NCI-H345 (cell line): ENCODE measurements at places on chromosomes 2 and 18.

- DNase-seq: no peak
These were observed 68.3 kb upstream of the PGAP1 start for GRCh38 chr2:196994764-196995163.

DNA sequence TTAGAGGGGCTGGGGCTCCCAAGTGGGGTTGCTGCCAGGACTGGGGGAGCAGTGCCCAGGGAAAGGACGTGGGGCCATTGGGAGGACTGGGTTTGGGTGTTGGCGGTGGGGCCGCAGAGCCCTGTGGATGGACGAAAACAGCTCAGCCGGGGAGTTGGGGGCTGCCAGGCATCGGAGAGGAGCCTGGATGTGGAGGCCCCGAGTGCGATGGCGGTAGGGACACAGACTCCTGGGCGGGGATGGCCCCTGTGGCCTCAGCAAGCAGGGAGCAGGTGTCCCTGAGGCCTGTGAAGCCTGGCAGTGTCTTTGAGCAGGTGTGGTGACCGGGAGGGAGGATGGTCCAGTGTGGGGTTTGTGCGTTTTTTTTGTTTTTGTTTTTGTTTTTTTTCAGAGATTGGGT is 13.3 kb downstream of the CTDP1 start:
- DNase-seq: no peak

GRCh38 chr2:222931659-222932058 is 70.8 kb downstream of the ACSL3 start:
- no peak for DNase-seq

DNA sequence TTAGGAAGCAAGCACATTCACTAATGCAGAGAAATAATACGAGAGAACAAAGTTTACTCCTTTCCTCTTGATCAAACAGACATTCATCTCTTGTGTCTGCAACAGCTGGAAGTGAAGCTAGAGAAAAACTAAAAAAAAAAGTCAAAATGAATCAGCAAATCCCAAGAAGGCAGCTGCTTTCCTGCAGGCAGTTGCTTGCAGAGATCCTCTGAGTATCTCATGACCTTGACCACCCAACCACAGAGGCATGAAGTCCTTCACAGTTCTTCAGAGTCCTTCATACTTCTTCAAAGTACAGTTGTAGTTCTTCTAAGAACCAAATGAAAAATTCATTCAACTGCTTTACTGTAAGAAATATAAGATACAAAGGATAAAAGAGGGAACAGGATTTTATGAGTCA is 97.2 kb upstream of the ACVR1C start:
- DNase-seq: no peak

DNA sequence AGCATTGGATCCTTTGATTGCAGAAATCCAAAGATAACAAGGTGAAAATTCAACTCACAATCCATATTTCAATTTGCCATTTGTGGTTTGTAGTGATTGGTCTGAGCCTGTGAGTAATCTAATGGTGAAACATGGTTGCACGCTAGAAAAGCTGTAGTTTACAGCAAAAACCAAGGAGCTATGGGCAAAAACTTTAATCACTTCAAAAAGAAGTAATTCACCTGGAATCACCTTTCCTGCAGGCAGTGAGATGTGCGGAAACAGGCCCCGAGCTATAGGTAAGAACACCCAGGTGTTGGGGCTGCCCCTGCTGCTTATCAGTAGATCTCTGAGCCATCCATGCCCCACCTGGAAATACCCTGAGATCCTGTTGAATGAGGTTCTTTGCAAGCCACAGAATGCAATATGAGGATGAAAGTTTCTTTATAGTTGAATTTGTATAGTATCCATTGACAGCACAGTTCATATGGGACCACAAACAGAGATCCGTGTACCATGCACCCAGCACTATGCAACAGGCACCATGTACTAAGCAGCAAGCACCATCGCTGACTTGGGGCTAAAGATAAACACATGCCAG is 208.2 kb downstream of the SPP2 start:
- no peak for DNase-seq

DNA sequence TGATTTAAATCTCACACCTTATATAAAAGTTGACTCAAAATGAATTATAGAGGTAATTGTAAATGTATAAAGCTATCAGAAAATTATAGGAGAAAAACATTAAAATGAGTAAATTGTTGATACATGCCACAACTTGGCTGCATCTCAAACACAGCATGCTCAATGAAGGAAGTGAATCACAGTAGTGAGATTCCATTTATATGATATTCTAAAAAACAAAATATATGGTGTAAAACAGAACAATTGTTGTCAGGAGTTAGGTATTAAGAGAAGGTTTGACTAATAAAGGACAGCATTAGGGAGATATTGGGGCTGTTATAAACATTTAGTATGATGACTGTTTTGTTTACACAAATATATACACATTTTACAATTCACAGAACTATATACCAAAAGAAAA is 356.6 kb upstream of the CELF4 start:
- no peak for DNase-seq

DNA sequence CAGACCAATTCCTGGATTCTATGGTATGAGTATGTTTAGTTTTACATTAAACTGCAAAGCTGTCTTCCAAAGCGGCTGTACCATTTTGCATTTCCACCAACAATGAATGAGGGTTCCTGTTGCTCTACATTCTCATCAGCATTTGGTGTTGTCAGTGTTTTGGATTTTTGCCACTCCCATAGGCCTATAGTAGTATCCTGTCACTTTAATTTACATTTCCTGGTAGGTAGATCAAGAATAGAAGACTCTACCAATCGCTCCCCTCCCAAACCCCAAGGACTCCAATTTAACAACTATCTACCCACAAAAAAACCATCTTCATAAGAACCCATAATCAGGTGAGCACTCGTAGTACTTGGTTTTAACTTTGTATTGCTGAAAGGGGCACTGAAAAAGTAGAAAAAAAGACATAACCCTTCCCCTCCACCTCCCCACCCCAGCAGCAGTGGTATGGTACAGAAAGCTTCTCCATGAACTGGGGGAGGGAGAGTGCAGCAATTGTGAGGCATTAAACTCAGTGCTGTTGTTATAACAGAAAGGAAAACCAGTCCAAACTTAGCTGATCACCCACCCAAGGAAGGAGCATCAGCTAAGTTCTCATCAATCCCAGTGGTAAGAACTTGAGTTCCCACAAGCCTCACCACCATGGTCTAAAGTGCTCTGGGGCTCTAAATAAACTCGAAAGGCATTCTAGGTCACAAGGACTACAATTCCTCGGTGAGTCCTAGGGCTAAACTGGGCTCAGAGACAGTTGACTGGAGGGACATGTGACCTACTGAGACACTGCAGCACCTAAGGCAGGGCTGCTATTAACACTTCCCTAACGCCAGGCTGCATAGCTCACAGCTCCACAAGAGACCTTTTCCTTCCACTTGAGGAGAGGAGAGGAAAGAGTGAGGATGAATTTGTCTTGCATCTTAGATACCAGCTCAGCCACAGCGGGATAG is 35.5 kb upstream of the CYTIP start:
- DNase-seq: no peak

DNA sequence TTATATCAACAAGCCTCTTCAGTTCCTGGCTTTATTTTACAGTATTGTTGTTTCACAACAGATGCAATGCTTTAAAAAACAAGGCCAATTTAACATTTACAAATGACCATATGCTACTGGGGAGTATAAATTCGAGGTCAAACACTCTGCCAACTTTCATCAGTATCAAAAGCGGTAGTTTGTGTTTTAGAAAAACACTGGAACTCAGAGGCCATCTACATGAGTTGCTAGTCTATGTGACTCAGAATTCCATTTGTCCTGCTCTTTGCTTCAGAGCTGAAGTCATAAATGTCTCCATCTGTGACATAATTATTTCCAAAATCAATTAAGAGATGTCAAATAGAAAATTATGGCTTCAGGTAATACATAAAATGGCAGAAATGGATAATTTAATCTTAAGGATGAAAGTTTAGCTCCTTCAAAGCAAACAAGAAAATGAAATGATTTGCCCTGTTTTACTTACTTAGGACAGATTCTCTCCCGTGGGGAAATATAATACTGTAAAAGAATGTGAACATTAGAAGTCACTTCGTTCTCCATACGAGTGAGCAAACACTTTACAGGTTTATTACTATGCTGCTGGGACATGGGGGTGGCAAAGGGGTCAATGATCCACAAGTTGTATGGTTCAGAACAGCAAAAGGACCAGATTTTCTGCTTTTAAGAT is 3.7 kb downstream of the MEX3C start:
- no peak for DNase-seq

DNA sequence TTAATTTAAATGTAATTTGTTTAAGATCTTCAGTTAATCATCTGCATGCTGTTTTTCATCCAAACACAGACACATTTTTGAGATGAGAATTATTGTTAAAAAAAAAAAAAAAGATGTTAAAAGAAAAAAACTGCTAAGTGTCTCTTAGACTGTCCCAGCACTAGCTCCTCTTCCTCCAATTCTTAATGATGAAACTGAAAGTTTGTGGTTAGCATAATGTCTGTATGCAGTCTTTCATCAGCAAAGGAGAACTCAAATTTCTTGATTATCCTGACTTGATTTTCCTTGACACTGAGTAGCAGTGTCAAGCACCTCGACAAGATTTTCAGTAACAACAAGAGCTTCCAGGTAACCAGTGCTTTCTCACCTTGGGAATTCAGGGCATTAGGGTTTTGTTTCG is 274.4 kb downstream of the LRRTM1 start:
- DNase-seq: no peak

DNA sequence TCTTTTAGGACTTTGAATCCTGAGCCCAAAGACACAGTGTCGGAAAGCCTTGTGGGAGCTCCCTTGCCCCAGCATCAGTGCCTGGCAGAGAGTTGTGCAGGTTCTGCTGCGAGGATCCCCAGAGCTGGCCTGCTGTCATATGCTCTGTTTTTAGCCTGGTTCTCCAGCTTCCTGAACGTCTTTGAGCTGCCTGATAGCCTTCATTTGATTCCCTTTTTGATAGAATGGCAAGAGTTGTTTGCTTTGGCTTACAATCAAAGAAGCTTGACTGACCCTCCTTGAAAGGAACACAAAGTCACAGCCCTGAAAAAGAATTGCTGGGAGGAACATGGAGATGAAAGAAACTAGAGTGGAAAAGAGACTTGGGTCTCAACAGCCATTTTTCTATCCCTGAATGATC is 95.4 kb downstream of the C1QL2 start:
- no peak for DNase-seq

DNA sequence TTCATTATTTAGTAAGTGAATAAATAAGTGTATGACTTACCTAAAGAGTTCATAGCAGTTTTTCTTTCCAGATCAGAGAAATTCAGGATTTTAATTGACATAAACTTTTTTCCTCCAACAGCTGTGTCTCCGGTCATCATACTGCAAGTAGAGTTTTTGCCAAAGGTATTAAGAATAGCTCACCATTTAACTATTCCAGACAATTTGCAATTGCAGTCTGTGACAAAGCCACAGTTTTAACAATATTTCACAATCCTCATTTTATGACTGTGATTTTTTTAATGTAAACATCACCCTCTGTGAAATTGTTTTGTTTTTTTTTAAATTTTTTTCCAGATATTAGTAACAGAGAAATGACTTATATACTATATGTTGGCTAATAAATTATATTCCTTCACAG is 199.1 kb downstream of the TRIB2 start:
- DNase-seq: no peak

GRCh38 chr18:61954096-61954746 is 61.4 kb upstream of the RNF152 start:
- no peak for DNase-seq

DNA sequence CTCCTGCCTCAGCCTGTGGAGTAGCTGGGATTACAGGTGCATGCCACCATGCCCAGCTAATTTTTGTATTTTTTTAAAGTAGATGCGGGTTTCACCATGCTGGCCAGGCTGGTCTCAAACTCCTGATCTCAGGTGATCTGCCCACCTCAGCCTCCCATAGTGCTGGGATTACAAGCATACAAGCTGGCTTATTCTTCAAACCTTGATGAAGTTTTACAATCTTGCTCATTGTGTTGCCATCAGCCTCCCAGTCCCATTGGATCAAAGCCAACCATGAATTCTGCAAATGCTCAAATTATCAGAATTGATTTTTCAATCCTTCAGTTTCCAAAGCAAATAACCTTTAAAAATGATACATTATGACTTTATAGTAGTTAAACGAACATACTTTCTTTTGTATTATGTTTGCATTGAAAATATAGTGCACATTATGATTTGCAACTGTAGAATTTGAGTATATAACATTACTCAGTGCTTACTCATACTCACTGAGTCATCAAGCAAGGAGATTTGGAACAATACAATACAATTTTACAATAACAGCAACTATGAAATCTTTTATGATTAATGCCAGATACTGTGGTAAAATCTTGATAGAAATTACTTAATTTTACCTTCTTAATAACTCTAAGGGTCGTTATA is 1491.9 kb upstream of the CELF4 start:
- no peak for DNase-seq

GRCh38 chr2:66854298-66854697 is 419.4 kb downstream of the MEIS1 start:
- DNase-seq: no peak

GRCh38 chr2:46690825-46691224 is 211.5 kb downstream of the TMEM247 start:
- DNase-seq: no peak

GRCh38 chr18:12030670-12031069 is 49.4 kb downstream of the IMPA2 start:
- DNase-seq: no peak

- DNase-seq: no peak
These were observed 15.3 kb upstream of the PPP4R1 start for GRCh38 chr18:9629709-9630108.

- no peak for DNase-seq
These were observed 176.7 kb downstream of the NRP2 start for GRCh38 chr2:205858881-205859441.

DNA sequence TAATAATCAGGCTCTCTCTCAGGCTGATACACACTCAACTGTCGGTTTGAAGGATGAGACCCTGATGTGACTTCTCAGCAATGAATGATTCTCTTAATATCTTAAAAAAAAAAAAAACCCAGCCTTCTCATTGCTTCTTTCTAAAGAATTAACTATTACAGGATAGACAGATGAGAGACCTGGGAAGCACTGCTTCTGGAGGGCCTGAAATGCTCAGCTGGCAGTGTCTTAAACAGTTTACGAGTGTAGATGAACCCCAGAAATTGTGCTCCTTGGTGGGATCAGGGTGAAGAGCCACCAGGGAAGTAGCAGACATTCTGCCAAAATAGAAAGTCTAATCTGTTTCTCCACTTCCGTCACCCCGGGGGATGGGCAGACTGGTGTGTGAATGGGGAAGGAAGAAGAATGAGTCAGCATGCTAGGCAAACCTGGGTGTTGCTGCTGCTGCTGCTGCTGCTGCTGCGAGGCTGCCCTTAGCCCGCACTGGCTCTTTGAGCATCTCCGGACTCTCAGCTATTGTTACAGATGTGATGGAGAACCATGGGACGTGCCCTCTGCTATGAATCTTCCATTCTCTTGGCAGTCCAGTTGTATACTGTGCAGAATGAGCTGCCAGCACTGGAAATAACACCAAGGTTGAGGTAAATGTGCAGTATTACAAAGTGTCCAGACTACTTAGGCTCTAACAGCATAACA is 158.4 kb downstream of the SETBP1 start:
- peak; percentile 66 for DNase-seq

GRCh38 chr18:2655954-2656236 is 369 bp downstream of the SMCHD1 start:
- no peak for DNase-seq

GRCh38 chr18:59573962-59574361 is 123.3 kb downstream of the CCBE1 start:
- no peak for DNase-seq
